ENCODE measurements at places on chromosomes 2 and 18.

DNA sequence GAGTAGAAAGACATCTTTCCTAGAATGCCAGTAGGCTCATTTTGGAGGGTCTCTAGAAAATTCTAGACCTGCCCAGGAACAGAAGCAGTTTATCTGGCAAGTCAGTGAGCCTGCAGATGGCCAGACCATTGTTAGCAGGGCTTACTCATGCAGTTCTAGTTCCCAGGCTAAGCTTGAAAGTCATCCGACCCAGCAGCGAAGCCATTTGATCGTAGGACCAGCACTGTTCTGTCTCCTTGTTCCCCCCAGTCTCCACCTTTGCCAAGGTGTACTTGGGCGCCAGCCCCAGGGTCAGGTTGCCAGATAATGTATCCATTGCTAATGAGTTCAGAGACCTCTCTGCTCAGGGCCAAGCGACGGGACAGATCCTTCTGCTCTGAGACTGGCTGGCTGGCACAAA lies 70.1 kb downstream of the EPAS1 start:
- DNase-seq: no peak

DNA sequence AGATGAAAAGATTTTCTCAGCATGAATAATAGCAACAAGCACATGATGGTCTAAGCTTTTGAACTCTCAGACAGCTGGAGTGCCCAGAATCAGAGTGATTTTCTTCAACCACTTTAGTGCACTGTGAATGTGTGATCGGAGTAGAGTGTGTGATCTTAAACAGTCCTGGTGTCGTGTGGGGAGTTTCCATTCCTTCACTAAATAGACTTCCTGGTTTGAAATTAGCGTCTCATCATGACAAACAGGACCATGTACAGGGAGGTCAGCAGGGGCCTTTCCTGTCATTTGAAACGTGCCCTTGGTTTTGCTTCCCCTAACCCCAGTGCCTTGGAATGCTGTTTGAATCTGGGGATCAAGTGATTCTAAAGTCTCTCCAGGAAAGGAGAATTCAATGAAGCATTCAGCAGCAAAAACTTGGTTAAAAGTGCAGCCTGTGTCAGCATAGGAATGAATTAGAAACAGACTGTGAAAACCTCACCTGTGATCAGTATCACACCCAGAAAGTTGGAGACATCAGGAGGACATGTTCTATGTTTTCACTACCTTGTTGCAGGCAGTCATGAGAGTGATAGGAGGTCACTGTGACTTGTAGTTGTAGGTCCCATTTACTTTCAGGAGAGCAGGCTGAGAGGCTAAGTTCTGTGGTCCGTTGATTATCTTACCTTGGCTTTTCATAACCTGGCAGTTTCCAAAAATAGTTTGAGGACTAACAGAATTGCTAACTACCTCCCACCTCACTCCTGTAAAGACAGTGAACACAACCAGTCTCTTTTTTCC lies 400.3 kb downstream of the MTX2 start:
- DNase-seq: no peak

- DNase-seq: no peak
These were observed 3.0 kb upstream of the FOSL2 start for GRCh38 chr2:28389399-28390240.

DNA sequence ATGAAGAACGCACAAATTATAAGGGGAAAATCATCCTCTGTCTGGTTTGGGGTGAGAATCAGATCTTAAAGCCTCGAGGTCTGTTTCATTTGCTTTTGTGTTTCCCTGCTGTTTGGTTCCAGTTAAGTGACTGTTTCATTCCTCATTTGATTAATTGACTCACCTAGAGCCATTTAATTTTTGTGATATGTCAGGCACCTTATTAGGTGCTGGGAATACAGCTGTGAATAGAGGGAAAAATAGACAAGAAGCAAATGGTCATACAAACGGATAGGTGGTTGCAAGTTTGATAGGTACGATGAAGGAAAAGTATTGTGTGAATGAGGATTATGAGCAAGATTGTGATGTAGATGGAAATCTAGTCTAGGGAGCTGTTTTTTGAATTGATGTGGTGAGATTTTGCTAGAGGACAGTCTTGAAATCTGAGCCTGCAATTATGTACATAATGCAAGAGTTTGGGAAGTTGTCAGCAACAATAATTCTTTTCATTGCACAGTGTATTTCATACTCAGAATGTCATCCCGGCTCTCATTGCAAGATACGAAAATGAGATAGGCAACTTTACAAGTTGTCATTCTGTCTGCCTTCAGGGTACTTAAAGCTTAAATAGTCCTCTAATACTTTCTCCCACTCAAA lies 2.2 kb downstream of the ACSL3 start:
- no peak for DNase-seq

DNA sequence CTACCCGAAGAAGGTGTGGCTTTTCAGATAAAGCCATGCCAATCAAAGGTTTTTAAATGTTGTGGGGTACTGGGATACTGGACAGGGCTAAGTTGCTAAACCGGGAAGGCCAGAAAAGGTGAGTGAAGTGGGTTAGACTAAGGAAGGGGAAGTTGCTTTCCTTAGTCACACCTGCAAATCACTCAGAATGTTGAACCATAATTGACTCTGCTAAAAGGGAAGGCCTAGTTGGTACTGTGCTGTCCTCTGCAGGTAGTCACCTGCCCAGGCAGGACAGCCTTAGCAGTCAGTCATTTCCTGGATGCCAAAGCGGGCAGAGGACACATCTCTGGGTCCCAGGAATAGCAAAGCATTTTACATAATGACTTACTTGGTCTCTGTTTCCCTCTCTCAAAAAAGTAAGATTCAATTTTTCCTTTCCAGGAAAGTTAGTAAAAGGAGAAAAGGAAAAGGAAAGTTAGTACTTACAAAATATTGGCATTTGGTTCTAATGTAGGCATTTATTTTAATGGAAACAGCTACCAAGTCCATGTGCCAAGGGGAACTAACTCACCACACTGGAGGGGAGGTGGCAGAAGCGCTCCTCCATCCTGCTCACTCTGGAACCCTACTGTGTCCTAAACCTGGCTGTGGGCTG lies 60.3 kb downstream of the RFTN2 start:
- DNase-seq: no peak

GRCh38 chr18:37559194-37559593 lies 6.4 kb downstream of the CELF4 start:
- no peak for DNase-seq
